Activated CD4-positive, alpha-beta memory T cell treated with anti-CD3 and anti-CD28 coated beads, Interleukin-2, amount 10 ng/mL, durations not matched to agents 7 days and 5 days (primary cell): ENCODE measurements at places on chromosomes 4 and X. TPM values are rescaled to one million over a fixed set of nuclear protein-coding genes. Genes with fewer than 3 reads are reported as not detected.

GLRA2 gene
- not detected for total RNA-seq

GSX2 gene
- total RNA-seq: not detected

DNA sequence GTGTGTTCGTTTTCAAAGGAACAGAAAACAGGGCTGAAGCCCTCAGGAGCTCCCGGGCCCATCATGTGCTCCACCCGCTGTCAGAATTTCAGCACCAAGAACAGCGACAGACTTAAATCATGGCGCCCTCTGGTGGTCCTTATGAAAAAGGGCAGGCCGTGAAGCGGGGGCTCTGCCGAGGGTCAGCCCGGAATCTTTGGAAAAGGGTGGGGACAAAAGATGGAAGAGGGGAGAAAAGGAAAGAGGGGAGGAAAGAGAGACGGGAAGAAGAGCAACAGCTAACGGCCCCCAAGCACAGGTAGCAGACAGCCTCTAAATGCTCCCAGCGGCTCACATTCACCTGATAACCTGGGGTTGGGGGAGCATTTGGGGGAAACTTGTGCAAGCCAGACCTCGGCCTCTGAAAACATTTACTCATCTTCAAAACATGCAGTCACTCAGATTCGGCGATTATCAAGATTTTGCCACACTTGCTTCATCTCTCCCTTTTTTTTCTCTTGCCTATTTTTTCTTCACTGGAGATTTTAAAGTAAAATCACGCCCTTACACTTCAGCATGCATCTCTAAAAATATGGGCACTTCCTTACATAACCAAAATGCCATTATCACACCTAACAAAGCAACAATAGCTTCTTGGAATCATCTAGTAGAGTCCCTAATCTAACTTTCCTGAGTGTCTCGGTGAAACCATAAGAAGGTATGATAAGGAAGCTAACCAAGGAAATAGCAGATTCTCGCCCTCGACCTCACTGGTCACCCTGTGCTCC lies 28.1 kb upstream of the MAN2B2 start:
- DNase-seq: peak; percentile 58

GRCh38 chr4:181662383-181662782 lies 580.8 kb upstream of the TENM3 start:
- DNase-seq: no peak

DNA sequence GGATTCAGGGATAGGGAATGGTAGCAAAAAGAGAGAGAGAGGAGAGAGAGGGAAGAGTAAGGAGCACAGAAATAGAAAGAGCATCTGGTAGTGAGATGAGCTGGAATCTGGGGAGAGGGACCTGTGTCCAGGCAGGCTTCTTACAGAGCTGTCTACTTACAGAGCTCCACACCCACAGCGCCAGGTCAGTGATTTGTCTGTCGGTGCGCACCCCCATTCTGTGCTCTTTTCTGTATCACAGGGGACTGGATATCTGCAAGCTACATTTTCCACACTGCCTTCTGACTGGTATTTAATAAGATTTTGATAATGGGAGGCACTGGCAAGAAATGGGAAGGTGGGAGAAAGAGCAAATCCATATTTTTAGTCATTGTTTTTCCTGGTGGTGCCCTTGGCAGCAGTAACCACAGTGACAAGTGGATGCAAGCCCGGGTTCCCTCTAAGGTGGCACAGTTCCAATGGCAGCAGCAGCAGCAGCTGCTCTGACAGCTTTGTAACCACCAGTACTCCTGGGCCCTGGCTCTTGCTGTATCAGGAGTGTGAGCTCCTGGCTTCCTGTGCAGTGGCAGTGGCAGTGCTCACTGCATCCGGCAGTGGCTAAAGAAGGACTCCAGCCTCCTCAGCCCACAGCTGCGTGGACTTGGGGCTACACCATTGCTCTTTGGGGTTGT lies 300.5 kb downstream of the TRIML1 start:
- no peak for DNase-seq

ATP6AP2 gene
- 72.9 TPM for total RNA-seq

CT45A2 gene
- not detected for total RNA-seq

FRMD7 gene
- not detected for total RNA-seq

EVC gene
- total RNA-seq: 4.7 TPM

DNA sequence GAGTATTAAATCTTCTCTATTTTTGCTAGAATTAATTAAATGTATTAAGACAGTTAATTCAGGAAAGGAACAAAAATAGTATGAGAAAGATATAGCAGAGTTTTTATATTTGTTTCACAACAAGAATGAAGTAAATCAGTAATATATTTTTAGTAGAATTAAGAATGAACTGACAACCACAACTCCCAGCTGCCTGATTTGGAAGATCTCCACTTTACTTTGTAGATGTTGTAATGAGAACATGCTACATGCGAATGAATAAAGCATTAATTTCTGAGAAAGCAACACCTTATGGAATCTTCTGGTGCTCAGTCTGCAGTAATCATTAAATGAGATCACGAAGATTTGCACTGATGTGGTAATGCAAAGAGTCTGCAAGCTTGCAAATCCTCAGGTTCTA lies 695.6 kb upstream of the PCDH7 start:
- DNase-seq: no peak

EREG gene
- total RNA-seq: not detected

GRCh38 chr4:55906989-55907388 lies 41.8 kb upstream of the CEP135 start:
- DNase-seq: no peak

GRCh38 chr4:153490985-153491483 lies 24.9 kb downstream of the TMEM131L start:
- DNase-seq: no peak

GRCh38 chr4:46392421-46392820 lies 2.5 kb upstream of the GABRA2 start:
- DNase-seq: no peak

DNA sequence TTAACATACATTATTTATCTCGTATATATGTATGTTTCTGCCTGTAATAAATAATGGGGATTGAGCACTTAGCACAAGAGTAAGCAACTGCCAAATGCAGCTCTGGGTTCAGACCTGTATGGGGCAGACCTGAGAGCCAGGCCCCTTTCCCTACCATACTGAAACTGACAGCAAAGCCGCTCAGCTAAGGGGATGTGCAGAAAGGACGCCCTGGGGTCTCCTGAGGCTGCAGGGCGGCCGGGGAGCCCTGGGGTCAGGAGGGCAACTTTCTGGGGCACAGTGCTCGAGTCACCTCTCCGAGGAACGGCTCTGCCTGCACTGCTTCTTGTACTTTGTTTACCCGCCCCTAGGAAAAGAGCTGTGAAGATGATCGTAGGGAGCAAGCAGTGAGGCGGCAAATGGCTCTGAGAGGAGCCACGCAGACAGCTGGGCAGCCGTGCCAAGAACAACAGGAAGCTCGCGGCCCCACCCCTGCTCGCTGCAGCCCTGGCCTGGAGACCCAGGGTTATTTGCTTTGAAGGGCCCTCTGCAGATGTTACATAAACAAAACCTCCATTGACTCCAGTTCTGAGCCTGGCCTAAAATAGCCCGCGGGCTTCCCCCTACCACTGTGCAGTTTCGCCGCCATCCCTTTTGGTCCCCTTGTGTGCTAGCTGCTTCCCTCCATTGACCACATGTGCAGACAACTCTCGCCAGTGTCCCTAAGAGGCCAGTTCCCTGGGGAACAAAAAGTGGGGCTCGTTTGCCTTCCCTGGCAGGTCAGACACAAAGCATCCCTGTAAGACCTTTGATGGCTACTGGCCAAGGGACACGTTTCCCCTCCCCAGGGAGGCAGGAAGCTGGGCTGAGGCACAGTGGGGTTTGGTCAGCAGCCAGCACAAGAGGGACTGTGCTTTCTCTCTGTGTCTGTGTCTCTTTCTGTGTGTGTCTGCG lies 111.3 kb upstream of the LNX1 start:
- DNase-seq: no peak

- DNase-seq: no peak
These were observed 2.9 kb downstream of the FAM200B start for GRCh38 chr4:15684498-15684897.

GPRIN3 gene
- 102 TPM for total RNA-seq
